ENCODE measurements at places on chromosomes 16 and 17.

GRCh38 chr16:19027416-19027815, 40.0 kb upstream of the COQ7 start:
- no peaks in the 10 kb centered on the region for H3K36me3 ChIP-seq
- H3K4me1 ChIP-seq, result no peaks in the 10 kb centered on the region
- H3K27ac ChIP-seq, result no peak overlapping the region
- no peak overlapping the region for H3K4me3 ChIP-seq
- DNase-seq, result no peak

- peak overlapping the region; percentile 29 for H3K27ac ChIP-seq
- no peak for DNase-seq
- H3K36me3 ChIP-seq, result no peaks in the 10 kb centered on the region
- no peaks in the 10 kb centered on the region for H3K27me3 ChIP-seq
Measured at GRCh38 chr16:27398894-27399853, 2.8 kb upstream of the IL21R start.

- H3K27me3 ChIP-seq, result no peaks in the 10 kb centered on the region
- H3K27ac ChIP-seq, result no peak overlapping the region
- no peak overlapping the region for H3K4me3 ChIP-seq
- DNase-seq, result no peak
Measured at GRCh38 chr16:78494105-78494504, 394.7 kb downstream of the WWOX start.

- H3K27ac ChIP-seq, result peak within 1 kb of the TSS; percentile 28
- peaks cover 27% of the 10 kb centered on the region for H3K4me1 ChIP-seq
- no peaks in the 10 kb centered on the region for H3K27me3 ChIP-seq
Measured at GRCh38 chr17:1179818-1180742, at the start of gene ABR. TSS of gene ABR (minus strand) at chr17:1179981. CDS start at chr17:1179727, 254 bp downstream.

DNA sequence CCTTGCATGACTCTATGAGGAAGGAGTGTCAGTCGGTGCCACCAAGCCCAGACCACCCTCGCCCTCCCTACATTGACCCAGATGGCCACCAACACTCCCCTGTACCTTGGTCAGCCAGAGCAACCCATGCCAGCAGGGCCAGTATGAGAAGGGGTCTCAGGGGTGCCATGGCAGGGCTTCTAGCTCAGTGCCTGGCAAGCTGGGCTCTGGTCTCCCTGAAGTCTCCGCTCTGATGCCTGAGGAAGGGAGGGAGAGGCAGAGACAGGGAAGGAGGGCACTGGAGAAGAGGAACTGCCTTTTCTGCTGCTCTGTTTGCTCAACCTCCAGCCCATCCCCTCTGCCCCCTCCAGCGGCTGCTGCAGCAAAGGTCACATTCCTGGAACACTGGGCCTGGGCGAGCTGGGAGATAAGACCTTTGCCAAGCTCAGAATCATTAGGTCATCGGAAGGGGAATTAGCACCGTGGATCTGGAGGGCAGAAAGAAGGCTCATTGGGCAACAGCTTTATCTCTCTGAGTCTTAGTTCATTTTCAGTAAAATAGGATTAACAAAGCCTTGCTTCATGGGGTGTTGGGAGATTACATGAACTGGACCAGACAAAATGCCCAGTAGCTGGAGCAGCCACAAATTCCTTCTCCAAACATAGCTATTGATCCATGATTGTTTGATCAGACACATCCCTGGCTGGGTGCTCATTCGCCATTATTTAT, at the start of gene VTN:
Gene VTN (minus strand): TSS at position 273 of the 709 bp plus-strand sequence. CDS start 104 bp downstream, at position 169.
- peaks cover 4% of the 10 kb centered on the region for H3K36me3 ChIP-seq
- no peak for DNase-seq
- peak within 1 kb of the TSS; percentile 99 for H3K4me3 ChIP-seq
- H3K4me1 ChIP-seq, result peaks cover 25% of the 10 kb centered on the region

- DNase-seq, result no peak
- H3K27me3 ChIP-seq, result no peaks in the 10 kb centered on the region
Measured at GRCh38 chr16:28543072-28543471, 4.3 kb upstream of the NUPR1 start.

- H3K27me3 ChIP-seq, result no peaks in the 10 kb centered on the region
- no peaks in the 10 kb centered on the region for H3K36me3 ChIP-seq
- no peak overlapping the region for H3K4me3 ChIP-seq
- DNase-seq, result peak; percentile 50
- no peak overlapping the region for H3K27ac ChIP-seq
Measured at GRCh38 chr17:77892469-77893143, 65.9 kb upstream of the TNRC6C start.

DNA sequence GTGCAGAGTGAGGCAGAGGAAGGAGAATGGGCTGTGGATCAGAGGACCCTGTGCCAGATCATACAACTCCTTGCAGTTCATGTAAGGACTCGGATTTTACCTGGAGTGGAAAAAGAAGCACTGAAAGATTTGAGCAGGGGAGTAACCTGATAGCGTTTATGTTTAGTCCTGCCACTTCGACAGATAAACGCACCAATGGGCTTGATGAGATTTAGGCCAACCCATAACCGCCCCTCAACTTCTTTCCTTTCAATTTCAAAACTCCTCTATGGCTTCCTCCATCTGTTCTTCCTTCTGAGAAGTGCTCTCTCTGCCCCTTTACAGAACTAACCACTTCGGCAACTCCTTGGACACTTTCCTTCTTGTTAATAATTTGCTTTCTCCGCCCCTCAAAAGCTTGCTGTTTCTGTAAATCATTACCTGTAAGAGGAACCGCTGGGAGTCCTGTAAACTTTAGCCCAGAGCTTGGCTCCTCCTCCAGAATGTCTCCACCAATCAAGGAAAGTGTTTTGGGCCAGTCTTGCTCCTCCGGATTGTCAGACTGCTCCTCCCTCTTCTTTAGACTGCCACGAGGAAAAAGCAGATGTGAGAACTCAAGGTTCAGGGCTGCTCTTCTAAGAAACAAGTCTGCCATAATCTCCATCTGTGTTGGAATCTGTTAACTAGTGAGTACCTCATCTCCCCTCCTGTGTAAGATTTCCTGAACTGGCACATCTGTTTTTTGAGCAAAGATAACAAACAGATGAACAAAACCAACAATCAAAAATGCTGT, at the start of gene ACSM3:
Gene ACSM3 (plus strand): TSS at position 554 of the 772 bp plus-strand sequence. CDS start 6,021 bp downstream, outside the sequence.
- H3K4me1 ChIP-seq, result peaks cover 37% of the 10 kb centered on the region
- DNase-seq, result peak; percentile 59
- peaks cover 14% of the 10 kb centered on the region for H3K36me3 ChIP-seq

GRCh38 chr16:79012671-79013434, 587.7 kb downstream of the MAF start:
- H3K4me3 ChIP-seq, result no peak overlapping the region
- DNase-seq, result no peak
- no peak overlapping the region for H3K27ac ChIP-seq
- H3K27me3 ChIP-seq, result no peaks in the 10 kb centered on the region

DNA sequence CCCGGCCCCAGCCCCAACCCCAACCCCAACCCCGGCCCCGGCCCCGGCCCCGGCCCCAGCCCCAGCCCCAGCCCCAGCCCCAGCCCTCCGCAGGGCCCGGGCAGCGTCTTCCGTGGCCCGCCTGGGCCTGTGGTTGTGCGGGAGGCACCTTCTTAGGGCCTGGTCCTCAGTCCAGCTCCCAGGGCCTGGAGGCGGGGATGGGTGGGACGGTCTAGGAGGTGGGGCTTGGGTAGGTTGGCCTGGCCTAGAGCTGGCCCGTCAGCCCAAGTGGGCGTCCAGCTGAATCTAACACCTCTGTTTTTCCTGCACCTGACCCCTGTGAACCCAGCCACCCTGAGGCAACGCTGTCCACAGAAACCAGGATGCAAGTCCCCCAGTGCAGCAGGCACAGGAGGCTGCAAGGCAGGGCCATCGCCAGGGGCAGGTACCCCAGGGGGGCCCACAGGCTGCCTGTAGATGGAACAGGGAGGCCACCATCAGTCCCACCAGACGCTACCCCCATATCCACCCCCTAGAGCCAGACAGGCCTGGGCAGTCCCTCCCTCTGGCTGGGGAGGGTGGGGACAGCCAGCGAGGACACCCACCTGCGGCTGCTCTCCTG, 8.8 kb downstream of the MSLN start:
- no peaks in the 10 kb centered on the region for H3K4me1 ChIP-seq
- H3K27me3 ChIP-seq, result no peaks in the 10 kb centered on the region
- no peak overlapping the region for H3K27ac ChIP-seq
- DNase-seq, result no peak
- no peak overlapping the region for H3K4me3 ChIP-seq

DNA sequence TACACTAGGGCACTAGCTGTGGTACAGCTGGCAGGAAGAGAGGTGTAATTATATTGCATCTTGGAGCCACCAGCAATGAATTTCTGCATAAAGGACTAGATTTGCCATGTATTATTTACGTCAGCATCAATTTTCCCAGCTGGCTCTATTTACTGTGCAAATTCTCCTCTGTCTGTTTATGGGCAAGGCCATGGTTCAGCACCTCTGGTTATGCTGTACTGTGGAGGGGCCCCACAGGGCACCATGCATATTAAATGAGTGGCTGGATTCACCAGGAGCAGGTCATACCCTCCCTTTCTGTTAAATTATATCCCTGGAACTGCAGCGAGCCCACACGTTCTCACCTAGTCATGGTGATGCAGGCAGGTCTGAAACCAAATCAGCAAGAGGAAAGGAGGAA, 19.8 kb downstream of the RAD51D start:
- no peaks in the 10 kb centered on the region for H3K4me1 ChIP-seq

- H3K36me3 ChIP-seq, result no peaks in the 10 kb centered on the region
- H3K4me1 ChIP-seq, result peaks cover 77% of the 10 kb centered on the region
- peak; percentile 49 for DNase-seq
- H3K27ac ChIP-seq, result peak overlapping the region; percentile 99
- no peaks in the 10 kb centered on the region for H3K27me3 ChIP-seq
Measured at GRCh38 chr17:40107522-40108174, 7.3 kb upstream of the NR1D1 start.

GRCh38 chr17:41593306-41593981, 6.7 kb upstream of the KRT14 start:
- H3K27me3 ChIP-seq, result peaks cover 12% of the 10 kb centered on the region
- H3K4me1 ChIP-seq, result no peaks in the 10 kb centered on the region
- H3K4me3 ChIP-seq, result no peak overlapping the region
- no peak for DNase-seq

DNA sequence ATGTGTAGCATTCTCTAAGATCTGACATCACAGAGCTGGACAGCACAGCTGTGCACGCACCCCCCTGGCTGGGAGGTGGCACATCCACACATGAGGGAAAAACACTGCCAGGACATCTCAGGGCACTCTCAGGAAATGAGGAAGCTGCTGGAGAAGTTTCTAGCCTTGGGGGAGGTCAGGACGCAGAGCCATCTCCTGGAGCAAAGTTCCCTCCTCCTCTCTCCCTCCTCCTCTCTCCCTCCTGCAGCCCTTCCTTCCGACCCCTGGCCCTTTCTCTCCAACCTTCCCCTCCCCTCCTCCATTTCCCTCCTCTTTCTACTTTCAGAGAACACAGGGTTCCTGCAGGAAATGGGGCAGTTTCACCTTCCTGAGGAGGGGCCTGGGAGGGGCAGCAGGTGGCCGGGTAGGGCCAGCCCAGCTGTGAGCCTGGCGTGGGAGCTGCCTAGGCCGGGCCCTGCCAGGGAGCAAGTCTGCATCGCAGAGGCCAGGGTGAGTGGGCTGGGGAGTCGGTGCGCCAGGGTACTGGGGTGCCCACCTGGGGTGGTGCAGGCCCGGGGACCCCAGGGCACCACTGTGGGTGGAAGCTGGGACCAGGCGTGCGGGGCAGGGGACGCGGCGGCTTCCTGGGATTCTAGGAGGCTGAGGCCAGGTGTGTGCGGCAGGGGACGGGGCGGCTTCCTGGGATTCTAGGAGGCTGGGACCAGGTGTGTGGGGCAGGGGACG, at the start of gene DPEP1:
Gene DPEP1 (plus strand): TSS at position 412 of the 723 bp plus-strand sequence. CDS start 16,769 bp downstream, outside the sequence.
- no peak within 1 kb of the TSS for H3K4me3 ChIP-seq
- no peak within 1 kb of the TSS for H3K27ac ChIP-seq
- H3K36me3 ChIP-seq, result no peaks in the 10 kb centered on the region
- H3K27me3 ChIP-seq, result no peaks in the 10 kb centered on the region

DNA sequence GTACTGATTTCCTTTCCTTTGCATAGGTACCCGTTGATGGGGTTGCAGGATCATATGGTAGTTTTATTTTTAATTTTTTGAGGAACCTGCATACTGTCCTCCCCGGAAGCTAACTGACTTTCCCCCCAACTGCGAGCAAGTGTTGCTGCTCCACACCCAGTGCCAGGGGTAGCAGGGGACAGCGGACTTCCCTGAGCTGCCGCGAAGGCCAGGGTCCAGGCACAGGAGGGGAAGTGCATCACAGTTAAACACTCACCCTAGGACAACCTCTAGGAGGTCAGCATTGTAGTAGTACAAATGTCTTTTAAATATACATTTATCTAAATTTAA, 201.7 kb downstream of the NPIPB11 start:
- no peaks in the 10 kb centered on the region for H3K27me3 ChIP-seq
- DNase-seq, result no peak
- H3K4me3 ChIP-seq, result no peak overlapping the region
- H3K27ac ChIP-seq, result no peak overlapping the region

DNA sequence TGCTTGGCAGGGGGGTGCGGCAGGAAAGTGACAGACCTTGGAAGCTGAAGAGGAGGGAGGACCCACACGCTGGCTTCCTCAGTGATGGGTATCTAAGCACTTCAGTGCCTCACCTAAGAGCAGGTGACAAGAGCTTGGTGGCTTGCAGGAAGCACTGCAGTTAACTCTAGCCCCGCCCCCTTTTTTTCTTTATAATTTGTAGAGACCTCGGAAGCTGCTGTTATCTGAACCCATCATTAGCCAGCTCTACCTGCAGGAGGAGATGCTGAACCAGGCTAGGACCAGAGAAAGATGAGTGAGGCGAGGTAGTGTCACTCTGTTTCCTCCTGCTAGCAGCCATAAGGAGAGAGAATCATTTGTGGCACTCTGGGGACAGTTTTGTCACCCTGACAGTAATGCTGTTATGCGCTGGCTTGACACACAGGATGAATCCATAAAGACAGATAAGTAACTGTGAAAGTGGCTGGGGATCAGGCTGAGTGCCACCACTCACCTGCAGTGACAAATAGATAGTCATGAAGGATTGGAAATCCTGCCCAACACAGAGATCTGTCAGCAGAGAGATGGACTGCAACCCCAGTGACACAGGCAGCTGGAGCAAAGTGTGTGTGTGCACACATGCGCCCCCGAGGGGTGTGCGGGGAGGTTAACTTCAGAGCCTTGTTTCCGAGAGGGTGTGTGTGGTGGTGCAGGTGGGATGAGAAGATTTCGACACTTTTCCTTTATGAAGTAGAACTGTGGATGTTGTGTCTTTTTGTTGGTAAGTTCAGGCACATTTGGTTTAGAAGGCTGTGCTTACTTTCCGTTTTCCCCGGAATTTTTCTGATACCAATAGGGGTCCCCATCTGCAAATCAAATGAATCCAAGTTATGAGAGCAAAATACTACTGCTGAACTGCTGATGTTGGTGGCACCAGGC, 224.0 kb downstream of the IRX3 start:
- DNase-seq, result no peak
- no peaks in the 10 kb centered on the region for H3K27me3 ChIP-seq
- no peaks in the 10 kb centered on the region for H3K4me1 ChIP-seq
- no peak overlapping the region for H3K4me3 ChIP-seq

DNA sequence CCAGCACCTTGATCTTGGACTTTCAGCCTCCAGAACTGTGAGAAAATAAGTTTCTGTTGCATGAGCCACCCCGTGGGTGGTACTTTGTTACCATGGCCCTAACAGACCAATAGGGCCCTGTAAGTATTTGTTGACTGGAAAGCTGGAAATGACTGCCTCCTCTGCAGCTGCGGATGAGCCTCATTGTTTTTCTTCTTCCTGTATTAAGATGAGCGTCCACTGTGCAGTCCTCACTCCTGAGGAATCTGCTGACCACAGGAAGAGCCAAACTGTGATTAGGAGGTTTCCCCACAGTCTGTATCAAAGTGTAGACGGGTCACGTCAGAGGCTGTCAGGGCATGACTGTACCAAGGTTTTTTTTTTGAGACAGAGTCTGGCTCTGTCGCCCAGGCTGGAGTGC, 12.2 kb upstream of the AKTIP start:
- H3K4me3 ChIP-seq, result no peak overlapping the region
- DNase-seq, result no peak
- peaks cover 43% of the 10 kb centered on the region for H3K27me3 ChIP-seq
- no peaks in the 10 kb centered on the region for H3K36me3 ChIP-seq

- H3K36me3 ChIP-seq, result no peaks in the 10 kb centered on the region
- no peak overlapping the region for H3K4me3 ChIP-seq
- H3K27me3 ChIP-seq, result no peaks in the 10 kb centered on the region
Measured at GRCh38 chr17:1095853-1096173, 84.0 kb downstream of the ABR start.

All from naive thymus-derived CD8-positive, alpha-beta T cell (primary cell).